ENCODE measurements at places on chromosomes 13 and 19.

DNA sequence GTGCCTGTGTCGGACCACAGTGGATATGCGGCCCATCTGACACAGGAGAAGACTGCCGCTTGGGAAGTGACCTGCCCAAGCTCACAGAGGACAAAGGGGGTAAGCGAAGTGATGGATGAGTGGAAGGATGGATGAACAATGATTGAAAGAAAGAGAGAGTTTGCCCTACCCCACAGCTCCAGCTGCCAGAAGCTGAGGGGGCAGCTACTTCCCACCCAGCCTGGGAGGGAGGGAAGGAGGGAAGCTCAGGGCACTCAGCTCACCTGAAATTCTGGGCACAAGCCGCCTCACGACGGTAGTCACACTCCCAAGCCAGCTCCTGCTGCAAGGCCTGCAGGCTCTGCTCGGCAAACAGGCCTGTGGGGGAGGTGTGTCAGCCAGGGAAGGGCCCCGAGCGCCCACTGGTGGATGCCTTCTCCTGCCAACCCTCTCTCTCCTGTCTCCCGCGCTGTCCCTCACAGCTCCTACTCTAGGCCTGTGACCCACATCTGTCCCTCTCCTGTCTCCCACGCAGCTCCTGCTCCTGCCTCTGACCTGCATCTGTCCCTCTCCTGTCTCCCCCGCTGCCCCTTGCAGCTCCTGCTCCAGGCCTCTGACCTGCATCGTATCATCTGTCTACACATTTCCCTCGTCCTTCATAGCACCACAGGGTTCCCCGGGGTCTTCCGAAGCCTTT, 12.0 kb upstream of the NUMBL start:
- peak; percentile 82 for DNase-seq

GRCh38 chr19:52190487-52191293, 838 bp downstream of the PPP2R1A start:
- peak; percentile 58 for DNase-seq

DNA sequence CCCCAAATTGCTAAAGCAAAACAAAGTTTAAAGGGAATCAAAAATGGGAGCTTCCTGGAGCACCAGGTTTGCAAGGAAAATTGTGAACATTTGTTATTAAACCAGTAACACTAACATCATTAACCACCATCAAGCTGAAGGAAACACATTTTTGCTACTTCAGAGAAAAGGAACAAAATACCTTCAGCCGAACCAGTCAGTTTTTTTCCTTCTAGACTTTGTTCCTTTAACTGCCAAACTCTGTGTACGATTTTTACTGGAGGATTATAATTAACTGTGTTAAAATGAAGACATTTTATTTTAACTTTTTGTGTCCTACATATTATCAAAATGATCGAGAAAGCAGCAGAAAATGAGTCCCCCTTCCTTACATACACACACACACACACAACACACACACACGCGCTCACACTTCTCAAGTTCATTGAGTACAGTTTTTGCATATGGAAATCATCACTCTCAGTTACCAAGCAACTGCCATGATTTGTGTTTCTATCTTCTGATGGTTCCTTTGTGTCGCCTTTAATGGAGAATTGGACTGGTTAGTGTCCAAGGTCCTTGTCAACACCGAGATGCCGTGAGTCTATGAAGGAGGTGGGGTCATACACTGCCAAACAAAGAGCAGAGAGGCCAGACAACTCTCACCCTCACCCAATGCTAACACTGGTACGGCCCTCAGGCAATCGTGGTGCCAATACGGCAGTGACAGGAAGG, 9.8 kb upstream of the SERP2 start:
- DNase-seq = no peak

GRCh38 chr13:95153647-95154412, 147.4 kb downstream of the ABCC4 start:
- peak; percentile 41 for DNase-seq

DNA sequence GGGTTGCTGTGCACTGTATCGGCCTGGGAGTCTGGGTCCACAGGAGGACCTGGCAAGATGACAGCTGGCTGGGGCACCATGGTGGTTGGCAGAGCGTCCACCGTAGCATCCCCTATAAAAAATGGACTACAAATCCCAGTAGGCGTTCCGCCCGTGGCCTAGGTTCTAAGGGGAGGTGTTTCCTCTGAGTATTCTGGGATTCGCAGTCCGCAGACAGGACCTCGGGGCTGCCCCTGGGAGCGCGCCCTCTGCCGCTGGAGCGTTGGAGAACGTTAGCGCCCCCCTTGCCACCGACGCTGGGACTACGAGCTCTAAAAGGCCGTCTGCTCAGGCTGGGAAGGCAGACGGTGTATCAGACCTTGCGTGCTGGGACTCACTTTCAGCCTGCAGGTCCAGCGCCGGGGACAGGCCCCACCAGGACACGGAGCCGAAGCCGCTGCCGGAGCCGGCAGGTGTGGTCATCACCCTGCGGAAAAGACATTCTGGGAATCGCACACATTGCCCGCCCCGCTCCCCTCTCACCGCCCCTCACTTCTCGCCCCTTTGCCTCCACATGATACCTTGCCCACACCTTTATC, 372 bp downstream of the DNAAF3 start:
- DNase-seq = peak; percentile 98

GRCh38 chr19:46426506-46427162, 2.1 kb downstream of the PNMA8C start:
- DNase-seq = peak; percentile 94

DNA sequence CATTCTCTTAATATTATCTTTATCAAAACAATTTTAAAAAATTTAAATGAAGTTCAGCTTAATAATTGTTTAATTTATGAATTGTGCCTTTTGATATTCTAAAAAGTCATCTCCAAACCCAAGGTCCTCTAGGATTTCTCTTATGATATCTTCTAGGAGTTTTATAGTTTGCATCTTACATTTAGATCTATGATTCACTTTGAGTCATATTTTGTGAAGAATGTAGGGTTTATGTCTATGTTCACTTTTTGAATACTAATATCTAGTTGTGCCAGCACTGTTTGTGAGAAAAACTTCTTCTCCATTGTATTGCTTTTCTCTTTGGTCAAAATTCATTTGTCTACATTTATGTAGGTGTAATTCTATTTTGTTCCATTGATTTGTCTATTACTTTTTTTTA, 1068.4 kb upstream of the SPRY2 start:
- DNase-seq = no peak

GRCh38 chr19:28785971-28786370, 427.0 kb downstream of the UQCRFS1 start:
- DNase-seq = peak; percentile 71

DNA sequence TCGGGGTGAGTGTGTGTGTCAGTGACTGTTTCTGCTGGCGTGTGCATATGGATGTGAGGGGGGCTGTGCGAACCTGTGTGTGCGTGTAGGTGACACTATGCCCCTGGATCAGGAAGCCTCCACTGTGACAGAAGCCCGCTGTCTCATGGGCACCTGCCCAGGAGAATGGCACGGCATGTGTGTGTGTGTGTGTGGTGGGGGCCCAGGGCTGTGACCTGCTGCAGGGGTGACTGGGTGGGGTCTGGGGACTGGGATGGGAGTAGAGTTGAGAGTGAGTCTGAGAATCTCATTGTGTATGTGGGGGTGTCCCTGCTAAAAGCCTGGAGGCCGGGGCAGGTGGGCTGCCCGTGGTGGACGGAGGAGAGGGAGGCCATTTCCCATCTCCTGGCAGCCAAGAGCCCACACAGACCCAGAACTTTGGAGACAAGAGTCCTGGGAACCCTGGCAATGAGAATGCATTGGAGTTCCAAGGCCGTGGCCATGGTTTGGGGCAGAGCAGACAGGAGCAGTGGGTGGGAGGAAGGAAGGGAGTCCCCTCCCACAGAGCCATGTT, 6.4 kb upstream of the TPM4 start:
- no peak for DNase-seq

GRCh38 chr13:90201202-90201601, 1146.3 kb upstream of the MIR17HG start:
- DNase-seq = no peak

DNA sequence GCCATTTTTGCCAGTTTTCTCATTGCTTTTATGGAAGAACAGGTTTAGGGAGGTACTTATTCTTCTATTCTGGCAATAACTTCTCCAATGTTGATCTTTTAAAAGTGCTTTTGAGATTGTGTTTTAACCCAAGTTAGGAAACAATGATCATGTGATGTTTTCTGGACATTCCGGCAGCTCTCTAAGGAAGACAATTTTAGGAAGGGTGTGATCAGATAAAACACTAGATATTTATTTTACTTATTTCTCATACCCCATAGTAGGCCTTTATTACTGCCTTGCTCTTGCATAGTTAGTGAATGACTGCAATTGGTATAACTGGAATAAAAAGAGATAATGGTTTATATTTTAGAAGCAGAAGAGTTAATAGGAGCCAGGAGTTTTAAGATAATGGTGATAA, 68.4 kb upstream of the SPATA13 start:
- no peak for DNase-seq

DNA sequence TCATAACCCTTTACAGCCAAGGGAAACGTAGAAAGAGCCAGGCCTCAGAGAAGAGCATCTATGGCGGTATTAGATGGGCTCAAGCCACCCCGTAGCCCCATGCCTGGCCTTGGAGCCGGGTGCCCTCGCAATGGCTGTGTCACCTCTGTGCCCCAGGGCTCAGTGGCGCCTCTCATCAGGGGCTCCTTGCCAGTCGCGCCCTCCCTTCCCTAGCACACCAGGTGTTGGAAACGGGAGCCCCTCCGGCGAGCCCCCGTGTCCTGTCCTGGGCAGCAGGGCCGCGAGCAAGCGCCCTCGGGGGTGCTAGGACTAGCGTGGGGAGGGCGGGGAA, 453 bp downstream of the ZNF256 start:
- no peak for DNase-seq

Measured in GM23338 (cell line).